ENCODE measurements at places on chromosomes 2 and 18. TPM values are rescaled to one million over a fixed set of nuclear protein-coding genes. Genes with fewer than 3 reads are reported as not detected.

Gene KATNAL2
- 4.8 TPM for total RNA-seq

Gene SERPINB8
- 18.9 TPM for total RNA-seq

Gene CD207
- 0.29 TPM for total RNA-seq

Gene GMCL1
- 26.5 TPM for total RNA-seq

Gene CYTIP
- 16.0 TPM for total RNA-seq

Gene PRSS56
- not detected for total RNA-seq

Gene TNFAIP6
- total RNA-seq, result 25.4 TPM

Gene MSH2
- 8.3 TPM for total RNA-seq

Gene ASXL2
- total RNA-seq, result 36.6 TPM

Gene ALK
- 1.0 TPM for total RNA-seq

Gene UGT1A6
- not detected for total RNA-seq

Gene REG3A
- total RNA-seq, result 3.3 TPM

Gene ZNF513
- total RNA-seq, result 20.7 TPM

Gene FBXO41
- total RNA-seq, result 1.7 TPM

Gene ZNF804A
- not detected for total RNA-seq

Gene HOXD10
- total RNA-seq, result 1.7 TPM

Gene GKN2
- not detected for total RNA-seq

Gene INHBB
- 54.8 TPM for total RNA-seq

Gene TMEM169
- 0.45 TPM for total RNA-seq

Gene ZAP70
- 1.3 TPM for total RNA-seq

All from mesenteric fat pad (tissue), 1 donor.